ENCODE measurements at places on chromosomes 3 and 15. TPM values are rescaled to one million over a fixed set of nuclear protein-coding genes. Genes with fewer than 3 reads are reported as not detected.

The AHSG gene
- 0.23 TPM for polyA plus RNA-seq

The IRAK2 gene
- 3.3 TPM for polyA plus RNA-seq

DNA sequence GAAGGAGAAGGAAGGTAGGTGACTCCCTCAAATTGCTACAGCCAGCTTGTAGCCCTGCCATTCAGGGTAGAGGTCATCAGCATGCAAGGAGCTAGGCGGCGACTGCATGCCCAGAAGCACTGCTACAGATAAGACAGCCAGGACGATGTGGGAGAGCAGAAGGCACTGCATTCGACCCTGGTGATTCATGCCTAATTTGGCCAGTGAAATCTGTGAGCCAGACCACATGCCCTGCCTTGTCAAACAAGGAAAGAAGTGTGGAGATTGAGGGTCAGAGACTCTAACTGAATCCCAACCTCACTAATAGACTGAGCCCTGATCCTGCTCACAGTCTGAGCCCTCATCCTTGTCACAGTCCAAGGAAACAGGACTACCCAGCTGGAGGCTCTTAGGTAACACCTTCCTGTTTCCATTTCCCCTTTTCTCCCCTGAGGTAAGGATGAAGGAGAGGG, 86.6 kb downstream of the LINGO1 start:
- peaks cover 13% of the 10 kb centered on the region for H3K4me1 ChIP-seq
- no peaks in the 10 kb centered on the region for H3K27me3 ChIP-seq
- no peak overlapping the region for H3K4me3 ChIP-seq
- no peaks in the 10 kb centered on the region for H3K36me3 ChIP-seq

GRCh38 chr3:172142864-172143451, 103.6 kb downstream of the FNDC3B start:
- no peak for DNase-seq
- peaks cover 7% of the 10 kb centered on the region for H3K4me1 ChIP-seq
- no peaks in the 10 kb centered on the region for H3K27me3 ChIP-seq
- no peak overlapping the region for H3K4me3 ChIP-seq
- no peaks in the 10 kb centered on the region for H3K36me3 ChIP-seq

All from thymus (tissue), 14 donors.